AG04450 (cell line): ENCODE measurements at places on chromosomes 1 and 21. TPM values are rescaled to one million over a fixed set of nuclear protein-coding genes. Genes with fewer than 3 reads are reported as not detected.

Gene CCDC27
- not detected in 2 replicates for polyA plus RNA-seq

Gene EBNA1BP2
- 61.6 and 62.0 TPM in 2 replicates for polyA plus RNA-seq

Gene OPTC
- polyA plus RNA-seq = not detected in 2 replicates

Gene LRRC38
- not detected in 2 replicates for polyA plus RNA-seq

Gene LRRC3
- 0.10 and 0.14 TPM in 2 replicates for polyA plus RNA-seq

Gene IL19
- polyA plus RNA-seq = 0.07 TPM in 1 of 2 replicates, not detected in the other

- no peak for DNase-seq
Observed at GRCh38 chr21:25732091-25732760, 2.5 kb downstream of the ATP5PF start.

DNA sequence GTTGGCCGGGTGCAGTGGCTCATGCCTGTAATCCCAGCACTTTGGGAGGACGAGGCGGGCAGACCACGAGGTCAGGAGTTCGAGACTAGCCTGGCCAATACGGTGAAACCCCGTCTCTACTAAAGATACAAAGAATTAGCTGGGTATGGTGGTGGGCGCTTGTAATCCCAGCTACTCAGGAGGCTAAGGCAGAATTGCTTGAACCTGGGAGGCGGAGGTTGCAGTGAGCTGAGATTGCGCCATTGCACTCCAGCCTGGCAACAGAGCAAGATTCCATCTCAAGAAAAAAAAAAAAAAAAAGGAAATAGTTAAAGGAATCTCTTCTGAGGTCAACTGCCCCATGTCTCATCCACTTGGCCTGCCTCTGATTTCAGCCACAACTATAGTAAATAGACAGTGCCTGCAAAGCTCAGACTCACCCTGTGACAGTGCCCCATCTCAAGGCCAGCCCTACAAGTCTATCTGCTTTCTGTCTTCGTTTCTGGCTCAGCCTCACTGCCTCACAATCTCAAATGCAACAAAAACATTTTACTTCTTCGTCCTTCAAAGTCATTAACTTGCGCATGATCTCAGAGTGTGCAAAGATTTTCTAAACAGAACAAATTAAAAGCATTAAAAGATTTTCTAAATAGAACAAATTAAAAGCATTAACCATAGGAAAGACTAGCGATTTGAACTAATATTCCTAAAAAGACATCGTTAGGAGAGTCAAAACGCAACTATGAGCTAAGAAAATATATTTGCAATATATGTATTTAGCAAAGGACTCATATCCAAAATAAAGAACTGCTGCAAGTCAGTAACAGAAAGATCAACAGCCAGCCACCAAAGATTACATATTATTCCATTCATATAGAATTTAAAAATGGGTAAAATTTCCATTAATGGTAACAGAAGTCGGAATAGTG is 65.0 kb upstream of the PRDX6 start:
- no peak for DNase-seq

- no peak for DNase-seq
Observed at GRCh38 chr21:38310646-38311485, 54.1 kb downstream of the KCNJ15 start.

DNA sequence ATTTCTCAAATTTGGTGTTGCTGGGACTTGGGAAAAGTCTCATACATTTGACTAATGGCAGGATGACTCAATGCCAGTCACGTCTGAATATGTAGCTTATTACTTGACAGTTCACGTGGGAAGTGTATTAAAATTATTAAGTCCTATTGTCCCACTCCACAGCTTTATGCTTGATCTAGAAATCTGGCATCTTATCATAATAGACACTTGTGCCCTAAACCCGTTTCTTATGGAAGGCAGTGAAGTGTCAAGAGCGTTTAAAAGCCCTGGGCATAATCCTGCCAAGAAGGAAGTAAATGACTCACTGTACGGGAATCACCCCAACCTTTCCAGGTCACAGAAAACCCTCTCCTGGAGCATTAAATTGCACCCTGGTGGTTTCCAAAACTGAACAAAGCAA is 207.4 kb downstream of the APP start:
- DNase-seq = no peak

- no peak for DNase-seq
Observed at GRCh38 chr1:227395426-227396028, 77.2 kb upstream of the CDC42BPA start.

DNA sequence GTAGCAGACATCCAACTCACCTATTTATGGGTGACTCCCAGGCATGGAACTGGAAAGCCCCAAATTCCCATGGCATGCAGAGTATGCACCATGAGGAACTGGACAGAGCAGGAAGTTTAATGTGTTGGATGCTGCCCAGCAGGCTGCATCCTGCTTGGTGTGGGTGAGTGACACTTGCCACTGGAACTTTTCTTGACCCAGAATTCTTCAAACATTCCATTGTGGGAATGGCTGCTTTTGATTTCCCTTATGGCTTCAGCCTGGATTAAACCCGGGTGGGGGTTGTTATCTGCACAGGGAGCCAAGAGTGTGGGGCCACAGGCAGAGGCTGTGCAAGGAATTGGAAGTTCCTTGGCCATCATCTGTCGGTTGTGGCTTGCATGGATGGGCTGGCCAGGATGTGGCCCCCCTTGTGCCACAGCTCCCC is 26.9 kb upstream of the BACE2 start:
- no peak for DNase-seq

- DNase-seq = no peak
Observed at GRCh38 chr1:117967881-117968280, 38.3 kb downstream of the WDR3 start.

GRCh38 chr1:214022810-214023425 is 35.1 kb downstream of the PROX1 start:
- DNase-seq = no peak

- no peak for DNase-seq
Observed at GRCh38 chr21:45859041-45859761, 122.4 kb upstream of the COL6A1 start.

DNA sequence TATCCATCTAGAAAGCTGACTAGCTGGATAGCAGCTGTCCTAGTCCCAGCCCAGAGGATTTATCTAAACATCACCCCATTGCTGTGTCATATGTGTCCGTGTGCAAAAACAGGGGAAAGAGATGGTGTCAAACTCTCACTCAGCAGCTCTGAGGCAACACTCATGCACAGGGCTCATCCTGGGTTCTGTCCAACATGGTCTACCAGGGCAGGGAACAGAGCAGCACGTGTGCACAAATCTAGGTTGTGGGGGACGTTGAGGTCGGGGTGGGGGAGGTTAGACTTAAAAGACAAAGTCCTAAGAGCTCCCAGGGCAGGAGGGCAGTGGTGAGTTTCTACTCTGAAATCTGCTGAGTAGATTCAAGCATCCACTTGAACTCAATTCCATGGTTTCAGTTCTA is 16.2 kb downstream of the PI4KB start:
- no peak for DNase-seq

DNA sequence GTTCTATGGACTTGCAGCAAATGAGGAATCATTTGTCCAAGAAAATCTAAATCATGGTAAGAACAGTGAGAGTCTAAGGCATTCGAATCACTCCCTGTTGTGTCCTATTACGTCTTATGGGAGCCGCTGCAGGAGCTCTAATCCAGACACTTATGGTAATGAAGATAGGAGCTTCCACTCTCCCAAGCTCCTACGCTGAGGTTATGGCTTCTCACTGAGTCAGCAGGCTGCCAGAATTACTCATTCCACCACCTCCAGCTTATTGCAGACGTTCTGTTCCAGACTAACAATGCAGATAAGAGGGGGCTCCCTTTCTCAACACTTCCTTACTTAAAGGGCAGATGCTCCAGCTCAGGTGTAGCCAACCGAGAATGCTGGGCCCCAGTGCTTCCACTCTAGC is 212.6 kb downstream of the GREM2 start:
- peak; percentile 60 for DNase-seq

DNA sequence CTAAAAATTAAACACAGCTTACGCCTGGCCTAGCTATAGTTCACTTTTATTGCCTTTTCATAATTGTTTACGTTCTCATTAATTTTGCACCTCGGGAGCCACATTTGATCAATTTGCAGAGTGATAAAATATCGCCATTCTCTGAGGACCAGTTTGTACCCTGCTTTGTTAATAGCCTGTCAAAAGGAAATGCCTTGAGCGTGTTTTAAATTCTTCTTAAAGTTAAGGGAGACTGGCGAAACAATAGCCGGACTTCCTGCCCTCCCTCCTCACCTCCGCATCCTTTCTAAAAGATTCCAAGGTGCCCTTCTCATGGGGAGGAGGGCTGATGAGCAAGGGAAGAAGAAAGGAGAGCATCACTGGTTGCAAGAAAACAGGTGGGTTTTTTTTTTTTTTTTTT is 271.6 kb downstream of the KCNJ6 start:
- DNase-seq = no peak

DNA sequence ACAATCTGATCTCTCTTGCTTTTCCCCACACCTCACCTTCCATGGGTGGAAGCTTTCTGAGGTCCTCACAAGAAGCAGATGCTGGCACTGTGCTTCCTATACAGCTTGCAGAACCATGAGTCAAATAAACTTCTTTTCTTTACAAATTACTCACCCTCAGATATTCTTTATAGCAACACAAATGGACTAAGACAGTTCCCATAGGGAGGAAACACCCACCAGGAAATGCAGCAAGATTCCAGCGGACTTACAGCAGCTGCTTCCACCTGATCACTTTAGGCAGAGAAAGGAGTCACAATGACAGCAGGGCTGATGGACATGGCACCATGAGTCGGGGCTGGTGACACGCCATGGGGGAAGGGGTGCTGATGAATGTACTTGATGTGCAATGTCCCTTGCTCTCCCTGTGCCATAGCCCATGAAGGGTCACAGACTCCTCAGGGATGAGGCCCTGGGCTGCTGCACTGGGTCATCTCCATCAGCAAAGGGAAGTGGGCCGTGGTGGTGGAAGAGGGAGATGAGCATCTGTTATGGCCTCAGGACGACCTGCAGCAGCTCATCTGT is 53.9 kb downstream of the PRSS38 start:
- no peak for DNase-seq

- peak; percentile 75 for DNase-seq
Observed at GRCh38 chr1:209354111-209354839, 229.2 kb upstream of the CAMK1G start.

GRCh38 chr1:100616121-100616621 is 78.2 kb downstream of the GPR88 start:
- no peak for DNase-seq
